CD4-positive, alpha-beta T cell treated with Interleukin-2 at 100 ng/mL for 4 hours (primary cell): ENCODE measurements at places on chromosomes 2 and 18.
A peak's percentile ranks its signal among the peaks of the same experiment; 100 is the strongest.

- DNase-seq, result no peak
Measured at GRCh38 chr2:106282462-106283170, 88.5 kb upstream of the UXS1 start.

GRCh38 chr2:136085453-136086209, 32.3 kb downstream of the CXCR4 start:
- no peak for DNase-seq

DNA sequence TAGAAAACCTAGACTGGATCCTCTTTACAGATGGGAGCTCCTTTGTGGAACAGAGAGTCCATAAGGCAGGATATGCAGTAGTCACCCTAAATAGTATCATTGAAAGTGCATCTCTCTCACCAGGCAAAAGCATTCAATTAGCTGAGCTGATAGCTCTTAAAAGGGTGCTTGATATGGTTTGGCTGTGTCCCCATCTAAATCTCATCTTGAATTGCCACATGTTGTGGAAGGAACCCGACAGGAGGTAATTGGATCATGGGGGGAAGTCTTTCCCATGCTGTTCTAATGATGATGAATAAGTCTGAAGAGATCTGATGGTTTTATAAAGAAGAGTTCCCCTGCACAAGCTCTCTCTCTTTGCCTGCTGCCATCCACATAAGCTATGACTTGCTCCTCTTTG, 96.2 kb upstream of the RMP24 start:
- no peak for DNase-seq

GRCh38 chr2:168156661-168157060, 90.7 kb downstream of the STK39 start:
- no peak for DNase-seq

DNA sequence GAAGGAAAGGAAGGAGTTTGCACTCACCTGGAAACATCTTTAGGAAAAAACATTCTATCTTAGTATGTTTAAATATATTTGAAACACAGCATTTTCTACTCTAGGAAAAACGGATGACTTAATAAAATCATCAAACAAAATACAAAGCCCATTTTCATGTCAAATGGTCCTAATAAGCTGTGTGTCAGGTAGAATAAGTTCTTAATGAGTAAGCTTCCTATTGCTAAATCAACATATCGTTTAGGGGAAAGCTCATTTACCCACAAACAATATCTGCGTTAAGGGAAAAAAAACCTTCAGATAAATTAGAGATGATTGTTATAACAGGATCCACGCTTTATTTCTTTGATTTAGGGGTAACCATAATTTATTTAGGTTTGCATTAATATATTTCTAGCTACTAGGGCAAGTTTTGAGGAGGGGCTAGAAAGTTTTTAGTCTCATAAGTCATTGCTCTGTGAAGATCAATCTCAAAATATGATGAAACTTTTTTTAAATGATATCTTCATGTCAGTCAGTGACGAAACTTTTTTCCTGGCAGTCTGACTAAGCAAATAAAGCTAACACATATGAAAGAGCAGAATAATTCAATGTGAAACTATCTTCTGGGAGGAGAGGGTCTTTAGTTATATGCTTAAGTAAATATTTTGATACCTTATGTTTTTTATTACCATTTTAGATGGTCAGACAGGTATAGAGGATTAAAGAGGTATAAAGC, 147.1 kb downstream of the WDSUB1 start:
- DNase-seq, result no peak

- no peak for DNase-seq
Measured at GRCh38 chr18:79868168-79868784, 70.5 kb downstream of the KCNG2 start.

- DNase-seq, result no peak
Measured at GRCh38 chr2:145161656-145162055, 641.7 kb upstream of the ZEB2 start.

DNA sequence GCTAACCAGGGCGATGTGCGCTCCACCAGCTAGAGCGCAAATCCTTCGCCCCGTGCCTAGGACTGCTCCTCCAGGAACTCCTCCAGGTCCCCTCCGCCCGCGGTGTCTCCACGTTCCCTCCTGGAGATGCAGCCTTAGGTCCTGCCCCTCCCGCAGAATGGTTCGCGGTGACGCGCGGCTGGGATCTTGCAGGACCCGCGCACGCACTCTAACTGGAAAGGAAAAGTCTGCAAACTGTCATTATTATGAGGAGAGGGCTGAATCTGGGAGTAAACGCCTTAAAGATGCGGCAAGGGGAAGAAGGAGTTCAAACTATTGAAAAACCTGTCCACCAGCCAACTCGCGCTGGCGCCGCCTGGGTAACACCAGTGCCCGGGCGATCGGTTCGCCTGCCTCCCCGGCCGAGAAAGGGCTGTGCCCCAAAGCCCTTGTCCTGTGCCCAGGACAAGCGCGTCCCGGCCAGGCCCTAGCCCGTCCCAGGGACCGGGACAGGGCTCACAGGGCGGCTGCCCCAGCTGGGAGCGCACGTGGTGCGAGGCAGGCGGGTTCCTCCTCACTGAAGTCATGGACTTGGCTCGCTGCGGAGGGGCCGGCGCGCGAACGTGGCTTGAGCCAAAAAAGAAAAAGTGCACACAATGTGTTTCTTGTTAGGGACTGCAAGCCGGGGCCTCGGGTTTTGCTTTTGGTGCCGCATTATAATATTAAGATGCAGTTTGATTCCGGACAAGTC, 5.5 kb upstream of the ID2 start:
- no peak for DNase-seq

GRCh38 chr2:28142386-28142785, 250.3 kb upstream of the FOSL2 start:
- DNase-seq, result no peak

- DNase-seq, result peak; percentile 37
Measured at GRCh38 chr2:101362316-101362715, 25.0 kb downstream of the CREG2 start.

DNA sequence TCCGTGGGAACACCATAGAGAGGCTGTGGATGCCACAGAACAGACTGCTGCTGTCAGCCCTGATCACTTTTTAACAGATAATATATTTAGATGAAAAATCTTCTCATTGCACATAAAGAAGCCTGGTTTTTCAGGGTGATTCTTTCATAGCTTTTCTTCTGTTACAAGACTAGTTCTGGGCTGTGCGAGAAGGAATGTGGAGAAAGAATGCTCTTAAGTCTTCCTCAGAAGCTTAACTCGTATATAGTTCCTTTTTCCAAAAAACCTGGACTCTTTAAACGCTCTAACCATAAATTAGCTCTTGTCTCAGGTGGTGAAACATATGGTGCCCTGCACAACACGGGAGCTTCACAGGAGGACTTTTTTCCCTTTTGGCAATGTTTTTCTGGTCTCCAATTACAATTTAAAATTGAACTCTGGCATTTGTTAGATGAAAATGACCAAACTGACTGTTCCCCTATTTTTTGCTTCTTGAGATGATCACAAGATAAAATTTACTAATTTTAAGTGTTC, 125.9 kb upstream of the SMAD7 start:
- DNase-seq, result no peak

- no peak for DNase-seq
Measured at GRCh38 chr2:204487447-204488229, 57.6 kb upstream of the PARD3B start.
